Astrocyte of the spinal cord (primary cell): ENCODE measurements at places on chromosomes 7 and 10.

- DNase-seq, result no peak
Measured at GRCh38 chr10:98131619-98132018, 2.8 kb upstream of the R3HCC1L start.

DNA sequence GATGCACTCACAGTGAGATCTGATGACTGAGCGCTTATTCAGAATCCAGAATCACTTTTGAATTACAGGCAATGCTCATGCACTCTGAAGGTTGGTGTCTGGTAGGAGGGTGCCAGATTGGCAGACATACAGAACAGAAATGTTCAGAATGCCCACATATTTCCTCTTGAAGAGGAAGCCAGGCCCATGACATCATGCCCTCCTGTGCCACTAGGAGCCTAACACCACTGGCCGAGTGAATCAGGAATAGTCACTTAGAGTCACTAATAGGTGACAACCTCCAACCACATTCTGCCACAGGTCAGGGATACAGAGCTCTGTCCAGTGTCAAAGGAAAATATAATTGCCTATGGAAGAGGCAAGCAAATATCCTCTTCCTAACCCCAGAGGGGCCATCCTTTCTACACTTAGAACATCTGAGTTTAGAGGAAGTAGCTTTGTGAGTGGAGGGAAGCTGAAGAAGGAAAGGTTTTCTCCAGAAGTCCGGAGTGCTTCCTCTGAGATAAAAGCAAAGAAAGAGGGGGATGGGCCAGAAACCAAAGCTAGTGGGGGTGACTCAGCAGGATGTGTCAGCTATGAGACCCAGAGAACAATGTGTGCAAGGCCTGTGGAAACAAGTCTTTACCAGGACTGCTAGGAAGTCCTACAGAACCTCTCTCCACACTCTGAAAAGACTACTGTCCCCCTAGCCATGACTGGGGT lies 838.8 kb downstream of the GRID1 start:
- no peak for DNase-seq

GRCh38 chr7:39027491-39027890 lies 49.8 kb downstream of the POU6F2 start:
- no peak for DNase-seq

DNA sequence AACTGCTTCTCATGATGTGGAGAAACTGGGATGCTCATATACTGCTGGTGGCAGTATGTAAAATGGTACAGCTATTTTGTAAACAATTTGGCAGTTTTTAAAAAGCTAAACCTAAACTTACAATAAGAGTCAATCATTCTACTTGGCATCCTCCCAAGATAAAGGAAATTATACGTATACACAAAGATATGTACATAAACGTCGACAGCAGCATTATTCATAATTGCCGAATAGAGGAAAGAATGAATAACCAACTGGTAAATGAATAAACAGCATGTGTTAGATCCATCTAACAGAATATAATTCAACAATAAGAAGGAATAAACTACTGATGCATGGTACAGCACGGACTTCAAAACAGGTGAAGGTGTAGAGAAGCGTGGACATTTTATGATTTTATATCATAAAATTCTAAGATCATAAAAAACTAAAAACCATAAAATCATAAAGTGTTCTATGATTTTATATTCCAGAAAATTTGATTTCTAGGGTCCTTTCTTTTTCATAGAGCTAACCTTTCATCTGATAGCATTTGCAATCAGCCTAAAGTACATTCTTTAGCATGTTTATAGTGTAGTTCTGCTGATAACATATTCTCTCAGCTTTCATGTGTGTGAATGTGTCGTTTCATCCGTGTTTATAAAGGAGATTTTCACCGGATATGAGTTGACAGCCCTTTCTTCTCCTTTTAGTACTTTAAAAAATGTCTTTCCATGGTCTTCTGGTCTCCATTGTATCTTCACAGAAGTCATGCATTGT lies 261.5 kb downstream of the DIP2C start:
- DNase-seq, result no peak

GRCh38 chr10:130412317-130412716 lies 276.1 kb downstream of the GLRX3 start:
- no peak for DNase-seq

DNA sequence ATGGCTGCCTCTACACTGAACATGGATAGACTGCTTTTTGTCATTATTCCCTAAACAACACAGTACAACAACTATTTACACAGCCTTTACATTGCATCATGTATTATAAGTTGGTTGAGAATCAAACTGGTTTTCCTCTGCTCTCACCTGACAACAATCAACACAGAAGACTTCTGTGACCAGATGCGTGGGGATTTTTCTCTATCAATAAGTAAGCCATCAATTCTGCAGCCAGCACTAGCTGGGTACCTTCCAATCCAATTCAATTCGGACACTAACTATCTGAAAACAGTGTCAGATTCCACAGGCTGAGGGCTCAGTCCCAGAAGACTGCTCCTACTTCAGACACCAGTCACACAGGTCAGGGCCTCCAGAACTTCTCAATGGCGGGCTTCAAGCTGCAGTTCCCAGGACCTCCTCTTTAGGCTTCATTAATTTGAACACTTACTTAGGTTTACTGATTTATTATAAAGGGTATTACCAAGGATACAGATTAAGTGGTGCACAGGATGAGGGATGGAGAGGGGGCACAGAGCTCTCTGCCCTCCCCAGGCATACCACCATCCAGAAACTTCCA lies 36.4 kb upstream of the ASL start:
- no peak for DNase-seq

DNA sequence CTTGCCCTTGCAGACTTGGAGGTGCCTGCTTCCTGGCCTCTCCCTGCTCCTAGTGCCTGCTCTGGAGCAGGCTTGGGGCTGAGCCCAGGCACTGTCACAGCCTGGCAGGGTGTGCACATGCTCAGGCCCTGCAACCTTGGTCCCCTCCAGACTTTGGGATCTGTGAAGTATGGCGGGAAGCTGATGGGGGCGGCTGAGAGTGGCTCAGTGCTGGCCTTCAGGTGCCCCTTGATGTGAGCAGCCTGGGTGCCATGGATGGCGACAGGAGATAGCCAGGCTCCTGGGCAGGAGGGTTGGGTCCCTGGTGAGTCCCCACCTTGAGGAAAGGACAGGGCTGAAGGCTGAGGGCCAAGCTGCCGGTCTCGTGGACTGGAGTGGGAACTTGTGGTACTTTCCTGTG lies 700.4 kb upstream of the KCND2 start:
- no peak for DNase-seq

DNA sequence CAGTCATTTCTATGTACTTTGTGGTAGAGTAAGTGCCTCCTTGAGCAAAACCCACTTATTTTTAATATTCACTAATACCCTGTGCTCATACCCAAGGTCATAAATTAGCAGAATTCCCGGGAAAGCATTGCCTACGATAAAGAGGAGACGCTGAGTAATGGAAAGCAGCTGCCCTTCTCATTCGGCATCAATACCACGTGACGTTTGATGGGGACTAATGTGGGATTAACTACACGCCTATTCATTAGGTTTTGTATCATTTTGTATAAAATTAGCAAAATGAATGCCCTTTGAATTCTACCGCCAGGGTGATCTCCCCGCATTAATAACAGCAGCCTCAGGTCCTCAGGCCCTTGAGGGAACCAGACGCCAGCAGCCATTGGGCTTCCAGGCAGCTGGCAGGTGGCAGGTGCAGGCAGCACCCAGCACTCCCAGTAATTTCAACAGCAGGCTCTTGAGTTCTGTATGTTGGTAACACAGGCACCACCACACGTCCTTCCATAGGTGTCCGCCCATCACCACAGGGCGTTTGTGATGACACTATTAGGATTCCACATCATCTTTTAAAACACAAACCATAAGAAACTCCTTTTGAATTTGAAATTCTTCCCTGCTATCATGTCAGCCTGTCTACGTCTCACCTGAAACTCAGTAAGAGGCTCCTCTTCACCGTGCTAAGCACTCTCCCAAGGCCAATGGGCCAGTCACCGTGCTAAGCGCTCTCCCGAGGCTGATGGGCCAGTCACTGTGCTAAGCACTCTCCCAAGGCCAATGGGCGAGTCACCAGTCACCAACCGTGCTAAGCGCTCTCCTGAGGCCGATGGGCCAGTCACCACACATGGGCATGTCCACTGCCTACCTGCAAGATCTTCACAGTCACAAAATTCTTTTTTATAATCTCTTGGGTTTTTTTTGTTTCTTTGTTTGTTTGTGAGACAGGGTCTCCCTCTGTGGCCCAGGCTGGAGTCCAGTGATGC lies 509.4 kb downstream of the PTPRN2 start:
- DNase-seq, result no peak

- DNase-seq, result peak; percentile 90
Measured at GRCh38 chr10:29501692-29502091, 133.1 kb downstream of the SVIL start.

- DNase-seq, result no peak
Measured at GRCh38 chr7:157596471-157596870, 259.7 kb downstream of the DNAJB6 start.

DNA sequence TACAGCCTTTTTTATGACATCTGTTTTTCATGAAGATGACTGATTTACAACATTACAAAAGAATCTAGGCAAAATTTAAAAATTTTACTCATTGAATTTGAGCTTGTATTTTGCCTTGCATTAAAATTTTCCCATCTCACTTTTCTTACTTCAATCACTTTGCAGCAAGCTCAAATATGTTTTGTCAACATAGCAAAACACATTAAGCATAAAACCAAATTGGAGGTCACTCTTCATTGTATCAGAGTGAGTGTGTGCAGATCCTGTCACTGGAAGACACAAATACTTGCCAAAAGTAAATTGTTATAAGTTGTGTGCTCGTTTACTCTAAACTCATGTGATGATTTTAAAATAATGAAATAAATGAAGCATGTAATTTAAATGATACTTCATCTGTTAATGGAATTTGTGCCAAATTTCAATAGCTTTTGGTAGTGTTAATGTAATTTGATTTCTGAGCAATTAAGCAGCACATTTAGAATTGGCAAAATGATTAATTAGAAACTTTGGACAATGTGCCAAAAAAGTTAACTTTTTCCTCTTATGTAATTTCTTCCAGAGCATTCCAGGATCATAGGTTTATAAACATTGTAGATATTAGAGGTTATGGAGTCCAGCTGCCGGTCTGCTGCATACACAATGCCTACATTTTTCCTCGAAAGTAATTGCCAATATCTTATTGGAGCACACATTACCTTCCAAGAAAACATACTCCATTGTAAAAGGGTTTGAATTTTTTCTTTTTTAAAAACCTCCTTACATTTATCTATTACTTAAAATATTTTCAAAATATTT lies 1078.2 kb upstream of the LRRTM3 start:
- DNase-seq, result no peak

DNA sequence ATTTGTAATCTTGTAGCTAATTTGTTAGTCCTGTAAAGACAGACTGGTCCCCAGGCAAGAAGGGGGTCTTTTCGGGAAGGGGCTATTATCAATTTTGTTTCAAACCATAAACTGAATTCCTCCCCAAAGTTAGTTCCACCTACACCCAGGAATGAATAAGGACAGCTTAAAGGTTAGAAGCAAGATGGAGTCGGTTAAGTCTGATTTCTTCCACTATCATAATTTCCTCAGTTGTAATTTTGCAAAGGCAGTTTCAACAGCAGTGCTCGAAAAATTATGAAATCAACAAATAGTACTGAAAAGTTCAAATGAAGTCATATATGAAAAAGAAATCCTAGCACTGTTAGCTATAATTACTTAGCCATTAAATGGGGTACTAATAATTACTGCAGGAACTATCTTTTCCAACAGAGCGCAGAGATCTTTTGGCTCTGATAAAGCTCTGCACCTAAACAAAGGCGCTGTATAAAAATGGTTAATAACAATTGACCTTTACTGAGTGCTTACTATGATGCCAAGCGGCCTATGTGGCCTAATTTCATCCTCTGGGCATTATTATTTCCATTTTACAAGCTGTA lies 756 bp upstream of the SEC24C start:
- no peak for DNase-seq

DNA sequence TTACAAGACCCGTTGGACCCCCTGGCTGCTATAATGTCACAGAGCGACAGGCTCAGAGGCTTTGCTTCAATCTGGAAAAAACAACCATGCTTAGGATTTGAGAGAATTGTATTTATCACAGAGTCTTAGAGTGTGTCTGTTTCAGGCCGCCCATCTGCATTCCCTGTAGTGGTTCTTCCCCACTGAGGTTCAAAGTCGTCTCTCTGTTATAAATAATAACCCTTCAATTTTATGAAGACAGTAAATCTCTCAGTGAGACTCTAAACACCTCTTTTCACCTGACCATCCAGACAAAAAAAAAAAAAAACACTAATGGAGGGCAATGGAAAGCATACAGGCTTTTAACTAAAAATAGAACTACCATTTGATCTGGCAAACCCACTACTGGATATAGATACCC lies 565.4 kb upstream of the AUTS2 start:
- DNase-seq, result no peak

- peak; percentile 38 for DNase-seq
Measured at GRCh38 chr7:19026888-19027287, 90.5 kb downstream of the TWIST1 start.

GRCh38 chr10:35552650-35553342 lies 52.3 kb upstream of the GJD4 start:
- no peak for DNase-seq

DNA sequence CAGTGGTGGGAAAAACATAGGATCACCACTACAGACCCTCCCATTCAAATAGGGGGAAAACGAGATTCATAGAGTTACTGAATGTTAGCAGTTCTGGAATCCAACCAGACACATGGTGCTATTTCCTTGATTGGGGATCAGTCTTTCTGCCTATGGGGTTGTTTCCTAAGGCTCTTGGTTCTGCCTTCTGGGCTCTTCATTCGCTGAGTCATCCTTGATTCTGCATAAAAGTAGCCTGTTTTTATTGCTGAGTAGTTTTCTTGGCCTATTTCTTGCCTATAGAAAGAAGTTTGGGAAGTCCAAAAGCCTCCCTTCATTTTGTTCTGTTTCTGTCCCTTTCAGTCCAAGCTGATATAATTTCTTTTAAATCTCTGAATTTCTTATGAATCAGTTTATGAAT lies 99.3 kb upstream of the OIT3 start:
- peak; percentile 26 for DNase-seq

DNA sequence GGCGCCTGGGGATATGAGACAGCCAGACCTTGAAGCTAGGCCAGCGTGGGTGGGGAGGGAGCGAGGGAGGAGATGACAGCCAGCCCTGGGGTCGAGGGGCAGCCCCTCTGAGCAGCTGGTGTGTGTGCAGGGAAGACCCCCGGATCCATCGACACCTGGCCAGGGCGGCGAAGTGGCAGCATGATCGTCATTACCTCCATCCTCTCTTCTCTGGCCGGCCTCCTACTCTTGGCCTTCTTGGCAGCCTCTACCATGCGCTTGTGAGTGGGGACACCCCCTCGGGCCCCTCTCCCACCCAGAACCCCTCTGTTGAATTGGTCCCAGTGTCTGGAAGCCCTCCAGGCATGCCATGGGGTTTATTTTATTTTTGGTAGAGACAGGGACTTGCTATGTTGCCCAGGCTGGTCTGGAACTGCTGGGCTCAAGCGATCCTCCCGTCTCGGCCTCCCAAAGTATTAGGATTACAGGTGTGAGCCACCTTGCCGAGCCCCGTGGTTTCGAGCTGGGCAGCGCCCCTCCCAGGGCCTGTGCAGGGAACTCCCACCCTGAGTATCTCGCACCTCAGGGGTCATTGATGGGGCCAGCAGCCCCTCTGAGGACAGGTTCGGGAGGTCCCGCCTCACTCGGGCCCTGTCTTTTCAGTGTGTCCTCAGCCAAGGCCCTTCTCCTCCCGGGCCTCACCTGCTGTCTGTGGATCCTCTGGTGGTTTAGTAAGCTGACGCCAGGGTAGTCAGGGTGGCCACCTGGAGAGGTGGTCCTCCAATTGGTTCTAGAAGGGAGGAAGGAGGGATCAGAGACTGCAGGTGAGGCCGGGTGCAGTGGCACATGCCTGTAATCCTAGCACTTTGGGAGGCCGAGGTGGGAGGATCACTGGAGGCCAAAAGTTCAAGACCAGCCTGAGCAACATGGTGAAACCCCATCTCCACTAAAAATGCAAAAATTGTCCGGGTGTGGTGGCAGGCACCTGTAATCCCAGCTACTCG lies 3.8 kb downstream of the UPK3B start:
- no peak for DNase-seq
